Cardiac septum (tissue), 1 donor: ENCODE measurements at places on chromosomes 13 and 19. TPM values are rescaled to one million over a fixed set of nuclear protein-coding genes. Genes with fewer than 3 reads are reported as not detected.

The NAPSA gene
- 0.24 TPM for total RNA-seq

The PPFIA3 gene
- 10.1 TPM for total RNA-seq

DNA sequence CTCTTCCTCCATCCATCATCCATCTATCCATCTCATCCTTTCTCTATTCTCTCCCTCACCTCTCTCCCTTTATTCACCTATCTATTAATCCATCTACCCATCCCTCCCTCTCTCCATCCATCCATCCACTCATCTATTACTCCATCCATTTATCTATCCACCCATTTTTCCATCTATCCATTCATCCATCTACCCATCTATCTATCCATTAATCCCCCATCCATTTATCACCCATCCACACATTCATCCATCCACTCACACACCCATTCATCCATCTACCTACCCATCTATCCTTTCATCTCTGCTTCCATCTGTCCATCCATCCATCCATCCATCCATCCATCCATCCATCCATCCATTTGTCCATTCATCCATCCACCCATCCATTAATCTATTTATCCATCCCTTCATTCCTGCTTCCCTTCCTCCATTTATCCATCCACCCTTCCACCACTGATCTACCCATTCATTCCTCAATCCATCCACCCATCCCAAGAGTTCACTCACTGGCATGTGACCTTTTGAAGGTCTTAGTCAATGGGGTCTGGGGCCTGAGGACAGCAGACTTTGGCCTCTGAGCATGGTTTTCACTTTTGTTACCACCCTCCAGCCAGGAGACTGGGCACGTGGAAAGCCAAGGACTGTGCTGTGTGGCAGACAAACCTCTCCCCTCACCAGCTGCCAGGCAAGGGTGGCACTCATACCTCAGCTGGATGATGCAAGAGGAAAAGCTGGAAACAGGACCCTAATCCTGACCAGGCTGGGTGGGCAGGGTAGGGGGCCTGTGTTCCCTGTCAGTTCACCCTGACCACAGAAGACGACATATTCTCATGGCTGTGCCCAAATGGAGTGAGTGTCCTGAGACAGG is 126.7 kb downstream of the URI1 start:
- DNase-seq = peak; percentile 33

- DNase-seq = no peak
These were observed 1.9 kb upstream of the MYCBP2 start for GRCh38 chr13:77328819-77329132.

The RAVER1 gene
- total RNA-seq = 17.8 TPM

The DNAJC15 gene
- total RNA-seq = 20.7 TPM

The S1PR4 gene
- 1.2 TPM for total RNA-seq

GRCh38 chr13:51425410-51426042 is 27.3 kb downstream of the INTS6 start:
- DNase-seq = no peak

GRCh38 chr19:17105556-17105955 is 30.0 kb downstream of the MYO9B start:
- DNase-seq = no peak

The TINCR gene
- total RNA-seq = 0.16 TPM

- DNase-seq = no peak
These were observed 88.1 kb downstream of the STOML3 start for GRCh38 chr13:38902551-38902950.

The DNAAF3 gene
- 3.4 TPM for total RNA-seq

- no peak for DNase-seq
These were observed 305.3 kb downstream of the IRS2 start for GRCh38 chr13:109481040-109481439.

GRCh38 chr13:49319951-49320350 is 72.2 kb downstream of the CDADC1 start:
- DNase-seq = no peak

DNA sequence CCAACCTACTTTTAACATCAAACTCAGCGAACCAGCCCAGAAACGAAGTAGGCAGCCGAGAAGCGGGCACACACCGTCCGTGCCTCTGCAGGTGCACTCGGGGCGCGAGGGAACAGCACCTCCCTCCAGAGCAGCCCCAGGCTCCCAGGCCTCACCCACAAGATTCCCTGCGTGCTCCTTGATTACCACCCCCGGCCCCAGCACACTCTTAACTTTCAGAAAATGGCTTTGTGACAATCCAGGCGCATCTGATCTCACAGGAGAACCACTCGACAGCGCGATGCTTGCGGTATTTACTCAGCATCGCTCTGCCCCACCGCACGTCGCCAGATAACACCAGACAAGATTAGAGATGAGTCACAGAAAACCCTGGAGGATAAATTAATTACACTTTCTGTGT is 134.9 kb upstream of the SPACA7 start:
- DNase-seq = no peak

DNA sequence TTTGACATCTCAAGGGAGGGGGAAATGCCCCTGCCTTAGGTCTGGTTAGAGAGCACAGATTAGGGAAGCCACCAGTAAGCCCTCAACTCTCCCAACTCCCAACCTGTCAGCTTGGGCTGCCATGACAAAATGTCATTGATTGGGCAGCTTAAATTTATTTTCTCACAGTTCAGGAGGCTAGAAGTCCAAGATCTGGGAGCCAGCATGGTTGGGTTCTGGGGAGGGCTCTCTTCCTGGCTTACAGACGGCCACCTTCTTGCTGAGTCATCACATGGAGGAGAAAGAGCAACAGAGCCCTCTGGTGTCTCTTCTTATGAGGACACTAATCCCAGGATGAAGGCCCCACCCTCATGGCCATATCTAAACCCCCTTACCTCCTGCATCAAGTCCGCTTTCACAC is 24.2 kb downstream of the C19orf12 start:
- DNase-seq = no peak

The PSMC4 gene
- total RNA-seq = 70.2 TPM

DNA sequence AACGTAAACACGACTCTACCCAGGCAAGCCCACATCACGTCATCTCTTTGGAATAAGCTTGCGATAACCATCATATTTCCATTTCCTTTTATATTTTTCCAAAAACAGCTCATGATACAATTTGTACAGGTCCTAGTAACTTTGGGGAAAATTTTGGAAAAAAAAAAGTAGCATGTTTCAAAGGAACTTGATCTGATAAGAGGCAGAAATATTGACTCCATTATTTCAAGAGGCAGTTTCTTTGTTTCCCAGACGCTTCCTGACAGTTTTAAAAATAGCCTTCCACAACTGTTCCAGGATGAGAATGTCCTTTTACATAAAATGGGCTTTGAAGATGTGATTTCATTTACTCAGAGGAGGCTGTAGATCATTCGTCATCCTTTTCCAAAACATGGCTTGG is 23.1 kb downstream of the KLF2 start:
- no peak for DNase-seq

The ZNF528 gene
- total RNA-seq = 21.5 TPM

- DNase-seq = no peak
These were observed 26.5 kb upstream of the LSM14A start for GRCh38 chr19:34145741-34146202.

DNA sequence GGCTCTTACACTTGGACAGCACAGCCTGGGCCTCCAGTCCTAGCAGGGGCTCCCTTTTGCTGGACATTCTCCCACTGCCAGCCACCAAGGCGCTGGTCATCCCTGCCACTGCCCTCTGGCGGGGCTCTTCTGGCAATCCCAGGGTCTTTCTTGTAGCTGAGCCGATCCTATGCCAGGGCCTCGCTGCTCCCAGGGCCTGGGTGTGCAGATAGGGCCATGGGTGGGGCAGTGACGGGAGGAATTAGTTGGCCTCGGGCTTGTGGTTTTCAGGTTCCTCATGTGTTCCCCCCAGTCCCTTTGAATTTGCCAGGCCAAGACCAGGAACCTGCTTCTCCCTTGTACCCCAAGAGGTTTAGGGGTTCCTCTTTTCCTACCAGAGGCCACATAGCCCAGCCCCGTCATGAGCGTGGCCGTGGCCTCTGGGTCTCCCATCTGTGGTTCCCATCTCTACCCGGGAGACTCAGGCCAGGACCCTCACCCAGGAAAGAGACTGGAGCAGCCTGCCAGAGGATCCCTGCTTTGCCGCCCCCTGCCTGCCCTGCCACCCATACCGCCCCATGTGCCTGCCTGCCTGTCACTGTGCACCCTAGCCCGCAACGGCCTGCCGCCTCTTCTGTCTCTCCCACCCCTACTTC is 26.2 kb downstream of the TMED1 start:
- DNase-seq = no peak

The BICRA gene
- 9.3 TPM for total RNA-seq

DNA sequence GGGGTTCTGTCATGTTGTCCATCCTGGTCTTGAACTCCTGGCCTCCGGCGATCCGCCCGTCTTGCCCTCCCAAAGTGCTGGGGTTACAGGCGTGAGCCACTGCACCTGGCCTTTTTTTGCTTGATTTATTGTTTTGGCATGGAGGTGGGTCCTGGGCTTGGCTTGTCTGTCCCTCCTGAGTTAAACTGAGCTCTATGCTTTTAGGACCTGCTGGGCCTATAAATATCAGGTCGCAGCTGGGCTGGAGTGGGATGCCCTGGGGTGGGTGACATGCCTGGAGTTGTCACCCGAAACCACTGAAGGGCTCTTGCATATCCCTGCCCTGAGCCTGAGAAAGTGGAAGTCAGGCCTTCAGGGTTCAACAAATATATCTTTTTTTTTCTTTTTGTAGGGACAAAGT is 5.5 kb downstream of the ARRDC5 start:
- no peak for DNase-seq

DNA sequence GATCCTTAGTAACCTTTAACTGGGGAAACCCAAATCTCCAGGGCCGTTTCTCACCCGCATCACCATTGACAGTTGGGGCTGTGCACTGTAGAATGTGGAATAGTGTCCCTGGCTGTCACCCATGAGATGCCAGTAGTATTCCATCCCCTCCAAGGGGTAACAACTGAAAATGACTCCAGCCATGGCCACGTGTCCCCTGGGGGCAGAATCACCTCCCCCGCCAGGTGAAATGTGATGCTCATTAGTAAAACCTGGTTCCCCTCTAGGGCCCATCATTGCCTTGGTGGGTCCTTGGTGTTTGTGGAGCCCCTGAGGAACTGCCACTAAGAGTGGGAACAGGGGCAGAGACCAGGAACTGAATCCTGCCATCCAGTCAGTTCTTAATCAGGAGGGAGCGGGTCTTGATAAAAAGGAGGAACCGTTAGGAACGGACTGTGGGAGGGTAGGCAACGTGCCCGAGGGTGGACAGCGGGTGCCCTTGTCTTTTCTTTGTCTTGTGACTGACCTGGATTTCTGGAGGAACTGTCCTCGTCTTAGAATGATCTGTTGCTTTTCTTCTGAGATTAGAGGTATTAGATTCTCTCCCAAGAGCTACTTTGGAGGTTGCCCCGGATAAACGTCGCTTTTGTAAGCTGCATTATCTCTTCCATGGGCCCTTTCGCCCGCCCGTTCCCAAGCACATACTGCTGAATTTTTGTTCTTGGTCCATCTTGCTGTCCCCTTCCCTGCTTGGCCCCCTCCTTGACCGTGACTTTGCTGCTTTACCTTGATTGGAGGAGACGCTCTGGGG is 3.5 kb downstream of the MYO9B start:
- no peak for DNase-seq

- DNase-seq = no peak
These were observed 44.9 kb downstream of the ZNF823 start for GRCh38 chr19:11693505-11694499.

DNA sequence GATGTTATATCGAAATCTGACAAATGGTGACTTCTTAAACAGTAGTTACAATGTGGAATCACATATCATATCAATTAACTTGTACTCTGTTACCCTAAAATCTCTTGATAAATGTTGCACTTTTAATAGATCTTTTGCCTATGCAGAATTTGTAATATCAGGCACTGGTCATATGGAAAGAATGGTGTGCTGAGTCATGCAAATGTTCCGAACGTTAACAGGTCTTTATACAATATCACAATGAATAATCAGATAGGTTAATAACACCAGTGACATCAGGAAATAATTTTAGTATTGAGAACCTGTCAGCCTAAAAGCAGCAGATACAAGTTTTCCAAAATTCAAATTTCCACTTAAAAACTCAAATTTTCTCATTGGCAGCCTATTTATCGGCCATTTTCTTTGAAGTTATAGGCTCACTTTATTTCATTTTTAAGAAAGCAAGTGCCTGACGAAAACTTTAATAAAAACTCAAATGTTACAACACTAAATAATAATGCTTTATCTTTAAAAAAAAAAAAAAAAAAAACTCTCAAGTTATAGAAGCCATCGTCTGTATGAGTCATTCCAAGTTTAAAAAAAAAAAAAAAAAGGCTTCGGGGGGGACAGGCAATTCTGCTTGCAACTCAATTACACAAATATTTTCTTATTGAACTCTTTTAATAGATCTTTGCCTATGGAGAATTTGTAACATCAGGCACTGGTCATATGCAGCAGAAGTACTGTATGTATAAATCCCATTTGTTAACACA is 180.9 kb downstream of the DIAPH3 start:
- DNase-seq = no peak

GRCh38 chr13:30412346-30412745 is 9.9 kb upstream of the UBE2L5 start:
- DNase-seq = no peak

- no peak for DNase-seq
These were observed 11.7 kb downstream of the RFX2 start for GRCh38 chr19:6098574-6098973.

The GSX1 gene
- not detected for total RNA-seq

GRCh38 chr13:41465241-41465847 is 8.0 kb downstream of the RGCC start:
- peak; percentile 81 for DNase-seq

The NUFIP1 gene
- total RNA-seq = 2.9 TPM

The CYP2F1 gene
- not detected for total RNA-seq

GRCh38 chr13:23715092-23715761 is 145.0 kb downstream of the TNFRSF19 start:
- DNase-seq = no peak

DNA sequence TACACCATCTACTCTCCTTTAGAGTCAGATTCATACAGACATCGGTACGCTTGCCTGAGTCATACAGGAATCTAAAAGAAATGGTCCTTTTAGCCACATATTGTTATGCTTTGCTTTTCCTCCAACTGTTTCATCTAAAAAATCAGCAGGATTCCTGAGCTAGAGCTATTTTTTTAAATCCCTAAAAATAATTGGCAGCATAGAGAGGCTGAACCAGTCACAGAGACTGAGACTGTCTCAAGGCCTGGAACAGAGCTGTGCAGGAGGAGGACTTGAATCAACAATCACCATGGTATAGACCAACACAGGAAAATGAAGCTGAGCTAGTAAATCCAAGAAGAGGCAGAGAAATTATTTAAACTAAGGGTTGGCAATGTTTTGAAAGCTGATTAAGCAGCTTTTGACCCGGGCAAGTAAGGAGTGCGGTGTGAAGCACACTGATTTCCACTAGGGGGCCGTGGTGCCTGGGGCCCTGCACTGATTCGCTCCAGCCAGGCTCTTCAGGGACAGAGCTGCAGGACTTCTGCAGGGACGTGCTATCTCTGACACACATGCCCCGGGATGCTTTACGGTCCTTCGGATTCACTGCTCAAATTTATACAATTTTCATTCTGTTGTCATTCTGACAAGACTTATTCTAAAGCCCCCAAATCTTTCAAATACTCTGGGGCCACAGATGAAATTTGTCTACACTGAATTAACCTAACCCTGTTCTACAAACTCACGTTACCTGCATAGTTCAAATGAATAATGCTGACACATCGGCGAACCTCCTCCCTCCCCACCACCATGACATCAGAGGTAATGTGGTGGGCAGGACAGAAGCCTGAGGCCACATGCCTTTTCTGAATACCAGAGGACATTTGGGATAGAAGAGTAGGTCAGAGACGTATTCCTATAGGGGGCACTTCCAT is 87.6 kb upstream of the SLC15A1 start:
- DNase-seq = no peak
